ENCODE measurements at places on chromosomes 1 and 21. TPM values are rescaled to one million over a fixed set of nuclear protein-coding genes. Genes with fewer than 3 reads are reported as not detected.

SMCP gene
- not detected for polyA plus RNA-seq

NCF2 gene
- polyA plus RNA-seq = 2.8 TPM

OR2L13 gene
- not detected for polyA plus RNA-seq

HPDL gene
- polyA plus RNA-seq = 3.3 TPM

SOAT1 gene
- 39.0 TPM for polyA plus RNA-seq

HSPB7 gene
- 4.7 TPM for polyA plus RNA-seq

MAP1LC3C gene
- polyA plus RNA-seq = 1.3 TPM
